ENCODE measurements at places on chromosomes 6 and 20.
A peak's percentile ranks its signal among the peaks of the same experiment; 100 is the strongest.

DNA sequence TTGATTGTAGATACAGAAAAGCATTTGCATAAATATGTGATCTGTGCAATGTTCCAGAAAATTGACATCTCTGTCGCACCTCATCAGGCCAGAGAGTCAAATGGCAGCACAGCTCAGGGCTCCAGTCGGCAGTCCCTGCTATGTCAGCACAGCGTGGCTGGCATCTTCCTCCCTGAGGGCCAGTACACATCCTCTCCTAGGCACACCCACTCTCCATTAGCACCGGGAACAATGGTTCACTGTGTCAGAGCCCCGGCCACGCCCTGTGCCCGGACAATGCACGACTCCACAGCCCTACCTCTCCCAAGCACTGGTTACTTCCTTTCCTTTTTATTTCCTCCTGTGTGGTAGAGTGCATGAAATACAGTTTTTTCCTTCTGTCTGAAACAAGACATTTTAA lies 114.9 kb downstream of the FOXC1 start:
- DNase-seq = no peak

GRCh38 chr6:152634773-152635172 lies 2.4 kb downstream of the SYNE1 start:
- DNase-seq = no peak

- no peak for DNase-seq
These were observed 695.4 kb downstream of the PTPRT start for GRCh38 chr20:42494290-42494689.

GRCh38 chr6:90537723-90538258 lies 49.1 kb downstream of the MAP3K7 start:
- DNase-seq = no peak

- DNase-seq = no peak
These were observed 72.9 kb downstream of the TOX2 start for GRCh38 chr20:43987531-43987930.

DNA sequence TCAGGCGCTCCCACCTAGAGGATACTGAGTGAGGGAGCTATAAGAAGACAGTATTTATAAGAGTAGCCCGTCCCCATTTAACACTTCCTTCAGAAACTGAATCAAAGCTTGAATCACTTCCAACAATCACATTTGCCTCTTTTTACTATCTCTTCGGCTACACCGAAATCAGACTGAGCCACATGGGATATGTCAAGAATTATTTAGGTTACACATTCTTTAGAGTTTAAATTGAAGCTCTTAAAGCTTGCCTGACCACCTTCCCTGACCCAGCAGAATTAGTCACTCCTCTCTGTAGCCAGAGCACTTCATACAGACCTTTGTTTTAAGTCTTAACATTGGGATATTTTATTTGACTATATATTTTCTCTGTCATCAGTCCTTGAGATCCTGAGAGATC lies 163.7 kb downstream of the MAFB start:
- DNase-seq = no peak

GRCh38 chr6:126848119-126848518 lies 270.4 kb upstream of the RSPO3 start:
- DNase-seq = no peak

DNA sequence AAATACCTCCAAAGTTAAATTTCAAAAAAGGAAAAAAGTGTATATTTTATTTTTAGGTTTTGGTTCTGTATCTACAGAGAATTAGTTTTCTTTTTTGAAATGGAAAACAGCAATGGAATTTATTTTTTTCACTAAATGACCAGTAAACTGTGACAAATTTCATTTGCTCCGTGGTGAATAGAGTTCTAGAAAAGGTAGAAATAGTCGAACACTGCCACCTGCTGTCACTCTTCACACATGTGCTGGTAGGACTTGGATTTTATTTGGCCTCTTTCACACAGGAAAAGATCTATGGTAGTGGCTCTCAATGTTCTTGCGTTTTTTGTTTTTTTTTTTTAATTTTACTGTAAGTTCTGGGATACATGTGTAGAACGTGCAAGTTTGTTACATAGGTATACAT lies 312.5 kb downstream of the EYA4 start:
- no peak for DNase-seq

DNA sequence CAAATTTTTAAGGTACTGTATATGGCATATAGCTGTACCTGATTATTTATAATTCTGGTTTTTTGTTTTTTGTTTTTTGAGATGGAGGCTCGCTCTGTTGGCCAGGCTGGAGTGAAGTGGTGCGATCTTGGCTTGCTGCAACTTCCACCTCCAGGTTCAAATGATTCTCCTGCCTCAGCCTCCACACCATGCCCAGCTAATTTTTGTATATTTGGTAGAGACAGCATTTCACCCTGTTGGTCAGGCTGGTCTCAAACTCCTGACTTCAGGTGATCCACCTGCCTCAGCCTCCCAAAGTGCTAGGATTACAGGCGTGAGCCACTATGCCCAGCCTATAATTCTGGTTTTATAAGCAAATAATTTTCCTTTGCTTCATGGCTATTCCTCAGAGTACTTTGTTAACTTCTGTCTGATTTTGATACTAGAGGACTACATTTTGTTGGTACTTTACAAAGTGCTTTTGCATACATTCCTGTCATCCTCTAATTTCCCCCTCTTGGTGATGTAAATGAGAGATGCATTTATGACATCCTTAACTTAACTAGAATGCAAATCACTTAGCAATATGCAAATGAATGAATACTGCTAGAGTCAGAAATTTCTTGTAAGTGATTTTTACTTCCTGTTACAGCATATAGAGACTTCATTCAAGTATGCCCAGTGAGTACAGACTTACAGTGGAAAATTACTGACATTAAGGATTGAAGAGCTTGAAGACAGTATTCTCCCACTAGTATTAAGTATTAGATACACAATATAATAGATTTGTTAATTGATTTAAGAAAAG lies 35.7 kb upstream of the ARID1B start:
- DNase-seq = no peak

- DNase-seq = no peak
These were observed 22.4 kb upstream of the TMEM217 start for GRCh38 chr6:37280162-37280887.

DNA sequence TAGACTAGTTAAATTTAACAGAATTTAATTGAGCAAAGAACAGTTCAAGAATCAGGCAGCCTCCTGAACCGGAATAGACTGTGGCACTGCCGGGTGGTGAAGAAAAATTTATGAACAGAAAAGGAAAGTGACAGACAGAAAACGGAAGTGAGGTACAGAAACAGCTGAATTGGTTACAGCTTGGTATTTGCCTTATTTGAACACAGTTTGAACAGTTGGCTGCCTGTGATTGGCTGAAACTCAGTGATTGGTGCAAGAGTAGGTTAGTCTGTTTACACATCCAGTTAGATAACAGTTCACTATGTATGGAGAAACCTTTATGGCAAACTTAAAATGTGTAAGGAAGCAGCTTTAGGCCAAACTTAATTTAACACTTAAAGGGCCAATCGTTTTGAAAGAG lies 116.0 kb upstream of the CITED2 start:
- no peak for DNase-seq

DNA sequence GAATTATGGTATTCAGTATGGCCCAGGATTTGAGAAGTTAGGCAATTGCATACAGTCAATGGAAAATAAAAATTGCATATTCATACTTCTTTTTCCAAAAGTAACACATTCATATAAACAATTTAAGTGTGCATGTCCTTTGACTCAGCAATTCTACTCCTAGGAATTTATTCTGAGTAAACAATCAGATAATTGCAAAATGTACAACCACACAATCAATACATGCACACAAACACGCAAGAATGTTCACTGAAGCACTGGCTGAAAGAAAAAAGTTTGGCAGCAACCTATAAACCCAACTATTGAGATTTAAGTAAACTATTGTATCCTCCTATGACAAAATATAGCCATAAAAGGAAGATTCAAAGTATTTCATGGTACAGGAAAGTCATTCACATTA lies 1.6 kb downstream of the CYP39A1 start:
- DNase-seq = no peak

DNA sequence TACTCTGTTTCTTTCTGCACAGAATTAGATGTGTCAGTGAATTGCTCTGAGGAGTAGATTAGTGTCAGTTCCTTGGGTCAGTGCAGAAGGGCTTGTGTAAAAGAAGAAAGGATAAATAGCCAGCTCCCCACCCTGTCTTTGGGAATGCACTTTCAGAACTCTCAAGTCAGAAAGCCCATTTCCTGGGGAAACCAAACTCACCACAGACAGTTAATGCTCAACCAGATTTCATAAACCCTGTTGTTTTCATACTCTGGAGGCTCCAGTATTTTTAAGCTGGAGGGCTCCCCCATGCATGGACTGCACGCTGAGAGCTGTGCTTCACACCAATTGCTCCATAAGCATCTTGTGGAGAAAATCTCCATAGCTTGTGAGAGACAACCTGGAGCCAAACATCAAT lies 449.7 kb downstream of the CDH26 start:
- no peak for DNase-seq

- DNase-seq = no peak
These were observed 38.4 kb downstream of the TMEM242 start for GRCh38 chr6:157284738-157285421.

- no peak for DNase-seq
These were observed 98.4 kb upstream of the PRSS16 start for GRCh38 chr6:27149150-27149549.

GRCh38 chr6:142946924-142947713 lies 2.1 kb upstream of the HIVEP2 start:
- DNase-seq = peak; percentile 68

- DNase-seq = no peak
These were observed 2.8 kb downstream of the RAET1E start for GRCh38 chr6:149895048-149895590.

- no peak for DNase-seq
These were observed 11.9 kb downstream of the CPNE1 start for GRCh38 chr20:35652641-35653429.

GRCh38 chr6:26576929-26577719 lies 19.6 kb upstream of the ABT1 start:
- no peak for DNase-seq

DNA sequence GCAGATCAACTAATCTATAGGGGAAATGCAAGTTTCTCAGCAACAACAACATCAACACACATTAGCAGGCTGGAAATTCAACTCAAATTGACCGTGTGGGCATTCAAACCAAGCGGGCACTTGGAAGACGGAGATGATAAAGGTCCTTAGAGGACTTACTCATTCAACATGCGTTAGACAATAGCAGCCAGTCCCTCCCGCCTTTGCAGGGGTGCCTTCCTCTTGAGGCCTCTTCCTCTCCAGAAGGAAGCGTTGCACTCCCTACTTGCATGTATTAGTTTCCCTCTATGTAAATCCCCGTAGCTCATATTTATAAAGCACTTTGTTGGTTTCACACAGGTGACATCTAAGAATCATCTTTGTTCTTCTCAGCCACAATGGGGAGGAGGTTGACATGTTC lies 300.8 kb upstream of the STXBP5 start:
- DNase-seq = no peak

GRCh38 chr20:17610566-17611289 lies 40.9 kb downstream of the DSTN start:
- no peak for DNase-seq

DNA sequence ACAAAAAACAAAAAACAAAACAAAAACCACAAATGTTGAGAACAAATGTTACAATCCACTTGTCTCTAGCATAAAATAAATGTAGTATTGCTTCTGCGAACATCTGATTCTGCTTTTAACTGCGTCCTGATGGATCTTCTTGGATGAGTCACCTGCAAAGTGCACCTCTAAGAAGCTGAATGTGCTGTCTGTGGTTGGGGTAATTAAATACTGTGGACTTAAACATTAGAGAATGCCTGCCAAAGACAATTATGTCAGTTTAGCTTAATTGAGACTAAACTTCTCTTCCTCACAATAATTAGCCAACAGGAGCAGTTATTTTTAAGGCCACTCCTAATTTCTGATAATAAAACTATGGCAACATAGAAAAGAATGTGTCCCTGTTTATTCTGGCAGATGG lies 253.4 kb downstream of the PHACTR1 start:
- DNase-seq = no peak

DNA sequence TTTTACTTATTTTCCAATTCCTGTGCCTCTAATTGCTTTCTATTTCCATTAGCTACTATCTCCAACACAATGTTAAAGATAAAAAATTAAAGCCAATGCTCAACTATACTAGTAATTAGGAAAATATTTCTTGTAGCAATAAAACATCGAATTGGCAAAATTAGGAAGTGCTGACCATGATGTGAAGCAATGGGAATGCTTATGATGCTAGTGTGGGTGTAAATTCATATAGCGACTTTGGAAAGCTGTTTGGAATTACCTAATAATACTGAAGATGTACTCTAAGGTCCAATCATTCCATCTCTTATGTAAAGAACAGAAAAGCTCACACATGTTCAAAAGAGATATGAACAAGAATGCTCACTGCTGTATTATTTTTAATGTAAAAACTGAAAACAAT lies 78.2 kb downstream of the UBE3D start:
- DNase-seq = no peak

GRCh38 chr20:56222201-56222600 lies 26.3 kb upstream of the MC3R start:
- DNase-seq = no peak

DNA sequence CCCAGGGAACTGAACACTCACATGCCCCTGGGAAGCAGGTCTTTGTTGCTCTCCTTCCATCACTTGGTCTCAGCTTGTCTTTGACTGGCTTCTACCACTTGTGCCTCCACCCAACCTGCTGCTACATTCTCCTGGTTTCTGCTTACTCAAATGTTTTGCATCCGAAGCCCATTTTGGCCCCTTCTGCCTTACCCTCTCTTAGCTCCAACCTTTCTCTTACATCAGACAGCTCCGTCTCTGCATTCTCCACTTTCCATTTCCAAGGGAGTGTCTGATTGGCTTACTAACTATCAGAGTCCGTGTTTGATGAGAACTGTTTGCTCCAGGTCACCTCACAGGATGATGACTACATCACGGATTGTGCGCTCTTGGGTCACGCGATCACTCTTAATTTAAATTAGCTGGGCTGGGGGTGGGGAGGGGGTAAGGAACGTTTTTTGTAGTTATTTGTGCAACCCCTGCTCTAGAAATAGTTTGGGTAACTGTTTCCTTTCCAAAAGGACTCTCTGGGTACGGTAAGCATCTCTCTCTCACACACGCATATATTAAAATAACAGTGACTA lies 844 bp upstream of the ABRACL start:
- DNase-seq = no peak

- DNase-seq = peak; percentile 48
These were observed 58.8 kb downstream of the REV3L start for GRCh38 chr6:111423960-111424846.

GRCh38 chr6:26412228-26412627 lies 10.2 kb downstream of the BTN3A1 start:
- DNase-seq = no peak

GRCh38 chr20:13775867-13776266 lies 8.9 kb downstream of the ESF1 start:
- DNase-seq = no peak

DNA sequence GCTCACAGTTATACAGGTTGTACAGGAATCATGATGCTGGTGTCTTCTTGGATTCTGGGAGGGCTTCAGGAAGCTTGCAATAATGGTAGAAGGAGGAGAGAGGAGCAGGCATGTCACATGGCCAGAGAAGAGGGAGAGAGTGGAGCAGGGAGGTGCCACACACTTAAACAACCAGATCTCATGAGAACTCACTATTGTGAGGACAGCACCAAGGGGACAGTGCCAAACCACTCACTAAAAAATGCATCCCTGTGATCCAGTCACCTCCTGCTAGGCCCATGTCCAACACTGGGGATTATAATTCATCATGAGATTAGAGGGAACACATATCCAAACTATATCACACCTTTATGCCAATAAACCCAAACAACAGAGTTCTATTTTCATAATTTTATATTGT lies 67.2 kb downstream of the TRDN start:
- DNase-seq = no peak

GRCh38 chr6:41589223-41589622 lies 43.0 kb downstream of the FOXP4 start:
- no peak for DNase-seq

- no peak for DNase-seq
These were observed 7.8 kb upstream of the TRIM38 start for GRCh38 chr6:25954756-25955155.
